ENCODE measurements at places on chromosomes 1 and 21.

DNA sequence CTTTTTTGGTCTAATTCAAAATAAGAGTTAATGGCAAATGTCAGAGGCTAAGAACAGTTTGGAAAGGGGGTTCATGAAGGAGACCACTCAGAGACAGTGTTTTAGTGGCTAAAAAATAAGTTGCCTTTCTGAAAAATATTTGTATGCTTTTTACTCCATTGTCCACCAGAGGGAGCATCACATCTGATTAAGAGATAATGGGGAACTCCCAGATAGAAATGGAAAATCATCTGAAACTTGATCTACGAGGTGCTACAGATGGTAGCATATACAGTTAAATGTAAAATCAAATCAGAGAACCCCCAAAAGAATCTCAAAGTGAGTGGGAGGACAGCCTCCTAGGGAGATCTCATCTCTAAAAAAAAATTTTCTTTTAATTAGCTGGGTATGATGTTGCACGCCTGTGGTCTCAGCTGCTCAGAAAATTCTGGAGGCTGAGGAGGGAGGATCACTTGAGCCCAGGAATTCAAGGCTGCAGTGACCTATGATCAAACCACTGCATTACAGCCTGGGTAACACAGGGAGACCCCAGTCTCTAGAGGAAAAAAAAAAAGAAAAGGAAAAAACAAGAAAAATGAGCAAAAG lies 9.7 kb downstream of the SMYD3 start:
- DNase-seq: no peak

GRCh38 chr1:72184099-72184701 lies 98.1 kb downstream of the NEGR1 start:
- DNase-seq: no peak

- no peak for DNase-seq
Measured at GRCh38 chr1:222620566-222620965, 2.7 kb downstream of the MIA3 start.

DNA sequence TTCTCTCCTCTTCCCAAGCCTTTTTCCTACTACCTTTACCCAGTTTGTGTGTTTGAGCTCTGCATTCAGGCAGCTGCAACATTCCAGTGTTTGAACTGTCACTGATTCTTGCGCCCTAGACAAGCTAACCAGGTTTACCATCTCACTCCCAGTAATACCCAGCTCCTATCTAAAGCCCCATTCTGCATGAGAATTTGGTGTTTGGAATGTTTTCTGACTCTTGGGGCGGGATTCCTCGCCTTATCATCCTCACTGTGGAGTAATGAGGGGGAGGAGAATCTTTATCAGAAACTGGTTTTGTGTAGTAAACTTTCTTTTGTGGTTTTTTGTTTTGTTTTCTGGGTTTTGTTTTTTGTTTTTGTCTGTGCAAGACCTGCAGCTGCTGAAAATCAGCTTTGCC lies 36.5 kb downstream of the NCF2 start:
- no peak for DNase-seq

GRCh38 chr1:183910845-183911244 lies 105.9 kb downstream of the RGL1 start:
- no peak for DNase-seq

GRCh38 chr1:21139601-21140000 lies 37.1 kb downstream of the EIF4G3 start:
- no peak for DNase-seq

- no peak for DNase-seq
Measured at GRCh38 chr21:28110716-28111115, 882.0 kb downstream of the LTN1 start.

DNA sequence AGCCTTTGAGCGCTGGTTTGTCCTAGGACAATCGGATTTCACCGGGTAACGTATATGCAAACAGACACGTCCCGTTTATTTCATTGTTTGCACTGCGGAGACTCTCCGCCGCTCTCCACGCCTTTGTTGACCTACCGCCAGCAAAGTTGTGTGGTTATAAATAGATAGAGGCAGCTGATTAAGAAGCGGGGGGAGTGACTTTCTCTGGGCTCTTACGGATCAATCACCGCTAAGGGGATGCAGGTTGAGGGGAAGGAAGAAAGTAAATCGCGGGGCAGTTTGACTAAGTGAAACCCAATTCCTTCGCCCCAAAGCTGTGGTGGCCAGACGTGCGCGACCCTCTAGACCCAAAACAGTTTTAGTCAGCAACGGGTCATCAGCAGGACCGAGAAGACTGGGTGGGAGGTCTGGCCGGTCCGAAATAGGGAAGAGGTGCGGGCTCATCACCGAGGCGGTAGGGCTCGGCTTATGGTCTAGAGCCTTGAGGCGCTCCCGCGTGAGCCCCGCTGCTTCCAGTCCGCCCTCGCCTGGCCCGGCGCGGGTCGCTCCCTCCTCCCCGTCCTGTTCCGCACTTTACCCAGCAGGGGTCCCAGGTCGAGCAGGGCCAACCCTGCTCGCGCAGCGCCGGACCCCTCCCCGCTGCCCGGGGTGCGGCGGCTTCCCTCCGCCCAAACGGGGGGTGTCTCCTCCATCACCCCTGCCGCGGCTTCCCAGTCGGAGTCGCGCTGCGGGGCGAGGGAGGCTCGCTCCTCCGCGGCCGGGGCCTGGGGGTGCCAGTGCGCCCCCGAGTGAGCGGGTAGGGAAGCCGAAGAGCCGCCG lies 120.8 kb upstream of the RRP15 start:
- DNase-seq: no peak

DNA sequence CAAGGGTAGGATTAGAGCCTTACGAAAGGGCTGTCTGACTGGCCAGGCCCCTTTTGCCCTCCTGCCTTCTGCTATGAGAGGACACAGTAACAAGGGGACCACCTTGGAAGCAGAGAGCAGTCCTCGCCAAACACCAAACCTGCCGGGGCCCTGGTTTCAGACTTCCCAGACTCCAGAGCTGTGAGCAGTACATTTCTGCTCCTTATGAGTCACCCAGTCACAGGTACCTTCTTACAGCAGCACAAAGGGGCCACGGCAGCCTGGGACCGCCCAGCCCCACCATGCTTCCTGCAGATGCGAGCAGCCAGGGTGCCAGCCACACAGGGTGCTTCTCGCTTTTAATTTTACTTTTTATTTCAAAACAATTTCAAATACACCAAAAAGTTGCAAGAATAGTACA lies 17.2 kb upstream of the POFUT2 start:
- DNase-seq: no peak
